ENCODE measurements at places on chromosomes 4 and X.

- H3K4me1 ChIP-seq: no peaks in the 10 kb centered on the region
- no peaks in the 10 kb centered on the region for H3K27me3 ChIP-seq
- no peak overlapping the region for H3K4me3 ChIP-seq
- no peak overlapping the region for H3K27ac ChIP-seq
- no peaks in the 10 kb centered on the region for H3K36me3 ChIP-seq
These were observed 50.0 kb downstream of the LUZP4 start for GRCh38 chrX:115339441-115340025.

DNA sequence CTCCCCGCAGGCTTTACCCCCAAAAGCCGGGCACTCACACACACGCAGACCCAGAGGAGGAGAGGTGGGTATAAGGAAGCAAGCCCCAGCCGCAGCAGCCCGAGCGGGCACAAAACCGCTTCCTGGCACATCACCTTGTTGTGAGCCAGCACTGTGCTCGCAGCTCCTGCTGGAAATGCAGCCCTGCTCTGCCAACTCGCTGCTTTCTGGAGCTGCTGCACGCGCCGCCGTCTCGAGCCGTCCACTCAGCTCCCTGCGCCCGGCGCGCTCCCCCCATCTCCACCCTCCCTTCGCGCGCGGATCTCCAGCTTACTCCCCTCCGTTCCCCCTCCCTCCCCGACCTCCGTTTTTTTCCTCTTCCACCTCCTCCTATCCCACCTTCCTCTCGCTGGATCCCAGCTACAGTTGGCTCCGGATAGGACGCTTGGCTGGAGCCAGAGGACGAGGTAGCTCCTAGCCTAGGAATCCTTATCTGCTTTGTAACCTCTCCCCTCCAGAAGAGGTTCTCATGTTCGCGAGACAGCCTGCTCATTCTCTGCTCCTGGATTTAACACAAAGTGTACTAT, at the start of gene SPOCK3:
TSS of gene SPOCK3 (minus strand) at position 179 of the 566 bp plus-strand sequence.
- no peaks in the 10 kb centered on the region for H3K4me1 ChIP-seq
- H3K36me3 ChIP-seq: no peaks in the 10 kb centered on the region
- H3K27me3 ChIP-seq: no peaks in the 10 kb centered on the region
- no peak for DNase-seq
- no peak within 1 kb of the TSS for H3K4me3 ChIP-seq

GRCh38 chr4:169677150-169677748, 56.9 kb downstream of the CLCN3 start:
- H3K27me3 ChIP-seq: no peaks in the 10 kb centered on the region
- no peak for DNase-seq
- H3K4me3 ChIP-seq: no peak overlapping the region
- no peak overlapping the region for H3K27ac ChIP-seq
- H3K4me1 ChIP-seq: no peaks in the 10 kb centered on the region

DNA sequence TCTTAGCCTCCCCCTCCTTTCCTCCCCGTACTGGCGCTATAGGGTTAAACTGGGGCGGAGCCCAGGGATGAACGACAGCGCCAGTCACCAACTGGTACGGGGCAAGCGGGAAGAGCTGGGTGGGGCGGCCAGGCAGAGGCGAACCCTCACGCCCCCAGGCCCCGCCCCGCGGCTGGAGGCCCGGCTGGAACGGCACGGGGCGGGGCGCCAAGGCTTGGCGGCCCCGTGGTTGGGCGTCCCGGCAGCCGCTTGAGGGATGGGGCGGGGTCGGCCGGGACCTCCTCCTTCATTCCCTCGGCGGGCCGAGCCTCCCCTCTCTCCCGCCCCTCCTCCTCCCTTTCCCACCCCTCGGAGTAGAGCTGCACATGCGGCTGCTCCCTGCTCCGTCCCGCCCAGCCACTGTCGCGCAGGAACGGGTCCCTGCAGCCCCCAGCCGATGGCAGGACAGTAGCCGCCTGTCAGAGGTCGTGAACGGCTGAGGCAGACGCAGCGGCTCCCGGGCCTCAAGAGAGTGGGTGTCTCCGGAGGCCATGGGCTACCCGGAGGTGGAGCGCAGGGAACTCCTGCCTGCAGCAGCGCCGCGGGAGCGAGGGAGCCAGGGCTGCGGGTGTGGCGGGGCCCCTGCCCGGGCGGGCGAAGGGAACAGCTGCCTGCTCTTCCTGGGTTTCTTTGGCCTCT, at the start of gene EDA:
TSS of gene EDA (plus strand) at position 335 of the 678 bp plus-strand sequence.
- H3K27me3 ChIP-seq: no peaks in the 10 kb centered on the region
- DNase-seq: no peak
- H3K4me1 ChIP-seq: no peaks in the 10 kb centered on the region
- no peak within 1 kb of the TSS for H3K27ac ChIP-seq
- no peak within 1 kb of the TSS for H3K4me3 ChIP-seq
- H3K36me3 ChIP-seq: no peaks in the 10 kb centered on the region

GRCh38 chr4:113349430-113349829, 300.0 kb downstream of the ANK2 start:
- DNase-seq: no peak
- no peaks in the 10 kb centered on the region for H3K4me1 ChIP-seq
- peaks cover 19% of the 10 kb centered on the region for H3K27me3 ChIP-seq
- no peaks in the 10 kb centered on the region for H3K36me3 ChIP-seq

- no peak overlapping the region for H3K4me3 ChIP-seq
- H3K36me3 ChIP-seq: no peaks in the 10 kb centered on the region
- H3K27ac ChIP-seq: no peak overlapping the region
These were observed 7.2 kb upstream of the NEUROG2 start for GRCh38 chr4:112523008-112523721.

DNA sequence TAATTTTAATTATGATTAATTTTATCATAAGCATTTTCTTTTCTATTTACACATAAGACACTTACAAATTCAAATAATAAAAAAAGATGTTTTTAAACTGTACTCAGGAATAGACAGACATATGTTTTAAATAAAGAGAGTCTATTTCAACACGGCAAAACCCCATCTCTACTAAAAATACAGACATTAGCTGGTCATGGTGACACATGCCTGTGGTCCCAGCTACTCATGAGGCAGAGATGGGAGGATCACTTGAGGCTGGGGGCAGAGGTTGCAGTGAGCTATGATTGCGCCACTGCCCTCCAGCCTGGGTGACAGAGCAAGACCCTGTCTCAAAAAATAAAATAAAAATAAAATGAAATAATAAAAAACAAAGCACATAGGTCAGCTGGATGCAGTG, 14.8 kb downstream of the FAM9B start:
- no peaks in the 10 kb centered on the region for H3K4me1 ChIP-seq
- no peak overlapping the region for H3K4me3 ChIP-seq
- no peak for DNase-seq
- no peaks in the 10 kb centered on the region for H3K36me3 ChIP-seq
- no peaks in the 10 kb centered on the region for H3K27me3 ChIP-seq

GRCh38 chr4:155889031-155889793, 14.3 kb upstream of the TDO2 start:
- no peaks in the 10 kb centered on the region for H3K4me1 ChIP-seq
- no peak overlapping the region for H3K27ac ChIP-seq
- DNase-seq: no peak
- H3K27me3 ChIP-seq: no peaks in the 10 kb centered on the region
- H3K36me3 ChIP-seq: no peaks in the 10 kb centered on the region

GRCh38 chr4:17094159-17094875, 195.9 kb upstream of the LDB2 start:
- no peaks in the 10 kb centered on the region for H3K27me3 ChIP-seq
- H3K4me1 ChIP-seq: no peaks in the 10 kb centered on the region
- H3K4me3 ChIP-seq: no peak overlapping the region
- no peak overlapping the region for H3K27ac ChIP-seq

GRCh38 chrX:69025802-69026301, 139.4 kb downstream of the PJA1 start:
- DNase-seq: no peak
- H3K36me3 ChIP-seq: no peaks in the 10 kb centered on the region
- H3K4me1 ChIP-seq: no peaks in the 10 kb centered on the region
- H3K4me3 ChIP-seq: no peak overlapping the region
- H3K27me3 ChIP-seq: no peaks in the 10 kb centered on the region

DNA sequence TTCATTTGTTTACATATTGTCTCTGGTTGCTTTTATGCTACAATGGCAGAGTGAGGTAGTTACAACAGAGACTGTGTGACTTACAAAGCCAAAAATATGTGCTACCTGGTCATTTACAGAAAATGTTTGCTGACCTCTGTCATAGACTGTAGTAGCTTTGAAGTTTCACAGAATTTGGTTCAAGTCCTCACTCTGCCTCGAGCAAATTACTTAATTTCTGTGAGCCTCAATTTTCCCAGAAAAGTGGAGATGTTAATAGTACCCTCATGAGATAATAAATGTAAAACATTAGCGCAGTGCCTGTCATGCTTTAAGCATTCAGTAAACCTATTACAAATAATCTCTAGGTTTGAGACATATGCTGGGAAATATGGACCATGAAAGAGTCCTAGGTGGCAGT, 18.4 kb upstream of the NRK start:
- H3K27me3 ChIP-seq: no peaks in the 10 kb centered on the region
- no peak overlapping the region for H3K4me3 ChIP-seq
- no peak for DNase-seq
- H3K4me1 ChIP-seq: no peaks in the 10 kb centered on the region
- no peak overlapping the region for H3K27ac ChIP-seq

GRCh38 chr4:119261986-119262385, 49.5 kb downstream of the USP53 start:
- H3K27ac ChIP-seq: no peak overlapping the region
- H3K27me3 ChIP-seq: no peaks in the 10 kb centered on the region
- no peaks in the 10 kb centered on the region for H3K4me1 ChIP-seq
- H3K4me3 ChIP-seq: no peak overlapping the region
- no peak for DNase-seq
- H3K36me3 ChIP-seq: no peaks in the 10 kb centered on the region

- DNase-seq: no peak
- no peaks in the 10 kb centered on the region for H3K27me3 ChIP-seq
- H3K27ac ChIP-seq: no peak overlapping the region
- peaks cover under 1% of the 10 kb centered on the region for H3K36me3 ChIP-seq
- no peak overlapping the region for H3K4me3 ChIP-seq
These were observed 25.7 kb downstream of the SLC39A8 start for GRCh38 chr4:102319594-102319993.

- no peaks in the 10 kb centered on the region for H3K27me3 ChIP-seq
- no peak overlapping the region for H3K4me3 ChIP-seq
- DNase-seq: no peak
- no peaks in the 10 kb centered on the region for H3K4me1 ChIP-seq
- H3K27ac ChIP-seq: no peak overlapping the region
- H3K36me3 ChIP-seq: no peaks in the 10 kb centered on the region
These were observed 20.3 kb upstream of the POLA1 start for GRCh38 chrX:24673424-24673823.

DNA sequence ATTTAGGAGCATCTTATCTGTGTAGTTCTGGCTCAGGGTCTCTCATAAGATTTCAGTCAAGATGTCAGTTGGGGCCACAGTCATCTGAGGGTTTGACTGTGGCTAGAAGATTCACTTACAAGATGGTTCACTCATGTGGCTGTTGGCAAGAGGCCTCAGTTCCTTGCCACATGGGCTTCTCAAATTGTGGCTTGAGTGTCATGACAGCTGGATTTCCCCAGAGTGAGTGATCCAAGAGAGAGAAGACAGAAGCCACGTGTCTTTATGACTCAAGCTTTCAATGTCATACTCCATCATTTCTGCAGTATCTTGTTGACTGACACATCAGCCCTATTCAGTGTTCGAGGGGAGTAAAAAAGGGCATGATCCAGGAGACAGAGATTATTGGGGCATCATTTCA, 131.3 kb upstream of the AP1S2 start:
- no peak for DNase-seq
- no peak overlapping the region for H3K27ac ChIP-seq
- no peaks in the 10 kb centered on the region for H3K36me3 ChIP-seq
- H3K4me3 ChIP-seq: no peak overlapping the region

DNA sequence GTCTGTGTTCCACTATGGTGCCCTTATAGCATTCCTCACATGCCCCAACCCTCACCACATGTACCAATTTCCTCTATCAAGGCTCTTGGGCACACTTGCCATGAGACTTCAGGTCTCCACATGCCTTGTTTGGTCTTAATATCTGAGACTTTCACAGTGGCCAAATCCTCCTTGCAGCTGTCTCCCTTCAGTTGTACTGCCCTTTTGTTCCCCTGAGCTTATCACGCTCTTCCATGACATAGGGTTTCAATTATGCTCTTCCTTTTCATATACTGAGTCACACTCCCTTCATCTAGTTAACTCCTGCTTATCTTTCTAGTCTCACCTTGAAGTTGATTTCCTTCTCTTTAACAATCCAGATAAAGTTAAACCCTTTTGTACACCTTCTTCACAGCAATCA, 212.9 kb downstream of the PDHA2 start:
- no peak overlapping the region for H3K4me3 ChIP-seq
- no peaks in the 10 kb centered on the region for H3K27me3 ChIP-seq
- no peak overlapping the region for H3K27ac ChIP-seq
- no peaks in the 10 kb centered on the region for H3K36me3 ChIP-seq
- no peak for DNase-seq

GRCh38 chrX:134191281-134191680, 45.7 kb upstream of the CCDC160 start:
- no peak overlapping the region for H3K4me3 ChIP-seq
- no peaks in the 10 kb centered on the region for H3K27me3 ChIP-seq

DNA sequence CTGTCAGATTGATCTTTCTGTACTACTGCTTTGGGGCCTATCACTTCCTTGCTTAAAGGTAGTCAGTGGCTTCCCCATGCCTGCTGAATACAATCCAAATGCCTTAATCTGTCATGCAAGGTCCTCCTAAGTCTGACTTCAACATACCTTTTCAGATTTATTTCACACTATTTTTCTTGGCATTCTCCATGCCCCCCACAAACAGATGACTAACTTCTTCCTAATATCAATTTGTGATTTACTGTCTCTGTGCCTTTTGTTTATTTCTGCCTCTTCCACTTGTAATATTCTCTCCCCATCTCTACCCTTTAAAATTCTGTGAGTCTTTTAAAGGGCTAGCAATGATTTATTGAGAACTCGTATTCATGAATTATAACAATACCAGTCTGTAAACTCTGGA, 41.8 kb downstream of the OCRL start:
- no peak for DNase-seq
- H3K4me3 ChIP-seq: no peak overlapping the region
- no peaks in the 10 kb centered on the region for H3K4me1 ChIP-seq
- H3K27ac ChIP-seq: no peak overlapping the region
- H3K36me3 ChIP-seq: peaks cover 22% of the 10 kb centered on the region
